ENCODE measurements at places on chromosomes 4 and X. TPM values are rescaled to one million over a fixed set of nuclear protein-coding genes. Genes with fewer than 3 reads are reported as not detected.
A peak's percentile ranks its signal among the peaks of the same experiment; 100 is the strongest.

DNA sequence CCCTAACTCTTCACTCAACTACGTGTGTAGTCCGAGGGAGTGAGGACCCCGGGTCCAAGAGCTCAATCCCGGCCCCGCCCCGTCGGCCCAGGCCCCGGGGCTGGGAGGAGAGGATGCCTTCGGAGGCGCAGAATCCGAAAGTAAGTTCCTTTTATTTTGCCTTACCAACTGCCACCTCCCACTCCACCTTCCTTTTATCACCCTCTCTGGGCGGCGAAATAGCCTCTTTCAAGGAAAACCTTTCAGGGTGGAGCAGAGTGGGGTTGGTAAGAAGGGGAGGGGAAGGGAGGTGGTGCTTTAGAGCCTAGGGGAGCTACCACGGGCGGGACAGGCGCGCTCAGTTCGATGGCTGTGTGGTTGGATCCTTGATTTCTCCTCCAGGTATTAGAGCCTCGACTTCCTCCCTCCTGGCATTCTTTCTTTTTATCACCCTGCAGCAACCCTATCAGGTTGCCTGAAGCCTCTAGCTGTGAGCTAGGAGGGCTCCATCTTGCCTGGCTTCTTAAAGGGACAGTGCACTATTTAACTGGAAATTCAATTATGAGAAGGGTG is 191.2 kb downstream of the RRAGB start:
- DNase-seq: peak; percentile 43

- no peak for DNase-seq
Measured at GRCh38 chrX:115399306-115399705, 109.8 kb downstream of the LUZP4 start.

DNA sequence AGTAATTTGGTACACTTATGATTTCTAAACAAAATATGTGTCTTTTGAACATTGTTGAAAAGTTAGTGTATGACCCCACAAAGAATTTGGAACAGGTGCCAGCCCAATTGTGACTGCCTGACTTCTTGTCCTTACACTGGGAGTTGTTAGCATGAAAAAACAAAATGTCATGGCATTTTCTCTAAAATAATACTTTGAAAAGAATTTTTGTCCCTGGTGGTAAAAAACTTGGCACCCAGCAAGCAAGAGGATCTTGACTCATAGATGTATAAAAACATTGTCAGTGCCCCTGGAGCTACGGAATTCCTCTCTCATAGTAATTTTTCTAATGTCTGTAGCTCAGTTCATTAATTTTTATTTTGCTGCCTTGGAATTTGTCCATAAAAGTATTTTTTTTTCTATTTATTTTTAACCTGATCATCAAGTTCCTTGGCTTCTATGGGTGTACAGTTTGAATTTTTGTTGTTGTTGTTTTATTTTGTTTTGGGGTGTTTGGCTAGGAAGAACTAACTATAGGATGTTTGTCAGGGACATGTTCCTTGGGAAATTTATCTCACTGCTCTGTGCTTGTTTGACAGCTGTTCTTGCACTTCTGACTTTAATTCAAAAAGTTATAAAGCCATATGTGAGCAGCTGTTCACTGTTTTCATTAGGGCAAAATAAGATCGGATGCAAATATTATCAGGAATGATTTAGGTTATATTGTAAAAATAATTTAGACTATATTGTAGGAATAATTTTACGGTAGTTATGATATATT is 95.4 kb upstream of the NUDT6 start:
- DNase-seq: no peak

DNA sequence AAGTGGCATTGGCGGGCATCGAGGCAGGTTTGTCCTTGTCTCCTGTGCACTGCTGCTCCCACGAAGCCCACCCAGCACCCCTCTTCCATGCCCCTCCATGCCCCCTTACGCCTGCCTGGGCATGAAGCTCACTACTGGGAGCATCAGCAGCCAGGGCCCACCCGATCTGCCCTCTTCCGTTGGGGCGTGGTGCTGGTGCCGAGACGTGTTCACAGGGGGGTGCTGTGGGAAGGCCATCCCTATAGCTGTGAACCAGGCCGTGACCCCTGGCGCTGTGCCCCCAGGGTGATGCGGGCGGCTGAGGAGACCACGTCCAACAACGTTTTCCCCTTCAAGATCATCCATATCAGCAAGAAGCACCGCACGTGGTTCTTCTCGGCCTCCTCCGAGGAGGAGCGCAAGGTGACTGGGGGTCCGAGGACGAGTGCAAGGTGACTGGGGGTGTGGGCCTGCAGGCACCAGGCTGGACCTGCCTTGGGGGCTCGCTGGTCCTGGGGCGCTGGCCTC is 19.3 kb upstream of the ADD1 start:
- DNase-seq: no peak

DNA sequence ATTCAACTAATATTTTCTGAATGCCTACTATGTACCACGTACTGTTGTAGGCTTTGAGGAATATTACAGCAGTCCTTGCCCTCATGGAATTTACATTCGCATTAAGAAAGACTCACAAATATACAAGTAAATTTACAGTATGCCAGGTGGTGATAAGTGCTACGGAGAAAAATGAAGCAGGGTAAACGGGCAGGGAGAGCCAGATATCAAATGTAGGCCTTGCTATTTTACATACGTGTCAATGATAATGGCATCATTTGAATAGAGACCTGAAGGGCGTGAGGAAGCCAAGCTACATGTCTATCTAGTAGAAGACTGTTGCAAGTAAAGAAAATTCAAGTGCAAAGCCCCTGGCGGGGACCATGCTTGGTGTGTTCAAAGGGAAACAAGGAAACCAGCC is 65.2 kb downstream of the AMMECR1 start:
- DNase-seq: no peak

- no peak for DNase-seq
Measured at GRCh38 chr4:57147335-57148060, 37.3 kb upstream of the IGFBP7 start.

DNA sequence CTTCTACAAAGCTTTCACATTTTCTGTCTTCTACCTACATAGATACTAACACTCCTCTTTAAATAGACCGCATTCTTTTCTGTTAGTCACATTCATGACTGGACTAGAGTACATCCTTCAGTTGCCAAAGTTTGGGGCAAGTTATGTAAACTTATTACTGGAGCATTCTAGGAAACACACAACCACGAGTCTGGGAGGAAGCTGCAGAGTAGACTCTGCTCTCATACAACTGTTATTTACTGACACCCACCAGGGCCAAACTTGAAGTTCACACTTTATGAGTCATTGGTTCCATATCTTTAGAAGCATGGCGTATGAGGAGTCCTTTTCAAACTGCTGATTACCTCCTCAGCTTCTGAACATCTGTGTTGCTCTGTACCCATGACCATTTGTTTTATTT is 87.0 kb downstream of the RNF150 start:
- DNase-seq: no peak

- no peak for DNase-seq
Measured at GRCh38 chrX:78331708-78332107, 4.3 kb upstream of the CYSLTR1 start.

- no peak for DNase-seq
Measured at GRCh38 chr4:112855058-112855457, 194.4 kb upstream of the ANK2 start.

GRCh38 chr4:3762753-3763549 is 3.2 kb upstream of the ADRA2C start:
- no peak for DNase-seq

- no peak for DNase-seq
Measured at GRCh38 chr4:16027626-16028025, 56.2 kb downstream of the PROM1 start.

DNA sequence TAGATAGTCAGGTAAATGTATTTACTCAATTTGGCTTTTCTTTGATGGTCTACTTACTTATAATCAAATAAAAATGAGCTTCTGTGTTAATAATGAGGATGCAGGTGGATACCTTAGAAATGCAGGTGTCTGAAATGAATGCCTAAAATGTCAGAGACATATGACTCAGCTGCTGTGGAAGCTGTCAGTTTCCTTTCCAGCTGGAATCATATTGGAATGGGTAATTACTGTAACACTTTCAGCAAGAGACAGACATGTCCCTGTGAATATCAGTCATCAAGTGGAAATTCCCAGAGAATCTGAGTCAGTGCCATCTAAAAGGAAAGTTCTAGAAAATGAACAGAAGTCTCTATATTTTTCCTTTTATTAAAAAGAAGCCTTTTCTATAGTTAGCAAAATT is 783.0 kb upstream of the AADAT start:
- no peak for DNase-seq

DNA sequence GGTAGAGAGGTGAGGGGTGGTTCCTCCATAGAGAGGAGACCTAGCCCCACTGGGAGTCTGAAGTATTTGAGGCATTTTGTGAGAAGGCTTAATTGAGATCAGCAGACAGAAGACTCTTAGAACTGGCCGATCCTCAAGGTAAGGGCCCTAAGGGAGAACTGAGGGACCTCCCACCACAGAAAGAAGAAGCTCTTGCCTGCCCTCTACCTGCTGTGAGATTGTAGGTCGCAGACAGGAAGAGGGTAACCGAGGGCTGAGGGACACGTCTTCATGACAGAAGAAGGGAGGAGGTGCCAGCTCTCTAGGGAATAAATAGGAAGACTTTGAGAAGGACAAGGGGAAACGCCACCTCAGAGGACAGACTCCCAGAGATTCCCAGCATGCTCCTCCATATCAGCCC is 24.1 kb upstream of the MAGEC1 start:
- DNase-seq: no peak

DNA sequence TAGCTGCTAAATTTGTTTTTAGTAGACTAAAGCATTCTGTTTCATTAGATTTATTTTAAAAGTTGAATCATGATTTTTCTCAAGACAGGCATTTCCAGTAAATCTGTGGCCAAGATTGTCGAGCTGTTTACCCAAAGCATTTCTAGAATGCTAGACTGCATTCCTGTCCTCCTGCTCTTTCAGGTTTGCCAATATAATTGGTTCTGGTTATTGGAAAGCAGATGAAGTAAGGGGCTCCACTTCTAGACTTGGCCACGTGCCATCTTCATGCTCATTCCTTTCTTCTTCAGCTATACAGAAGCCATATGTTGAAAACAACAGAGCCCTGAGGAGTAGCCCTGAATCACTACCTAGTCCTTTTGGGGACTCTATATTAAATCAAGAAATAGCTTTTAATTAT is 62.5 kb downstream of the PGRMC2 start:
- no peak for DNase-seq

DNA sequence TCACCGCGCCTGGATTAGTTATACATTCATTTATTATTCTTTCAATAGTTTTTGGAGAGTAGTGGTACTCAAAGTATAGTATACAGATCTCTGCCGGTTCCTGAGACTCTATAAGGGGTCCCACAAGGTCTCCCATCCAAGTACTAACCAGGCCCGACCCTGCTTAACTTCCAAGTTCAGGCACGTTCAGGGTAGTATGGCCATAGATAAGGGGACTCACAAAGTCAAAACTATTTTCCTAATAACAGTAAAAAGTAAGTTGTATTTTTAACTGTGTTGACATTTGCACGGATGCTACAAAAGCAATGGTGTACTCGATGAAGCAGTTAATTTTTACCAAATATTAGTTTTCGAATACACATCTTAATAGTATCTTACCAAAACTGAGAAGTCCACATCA is 84.4 kb upstream of the STK26 start:
- no peak for DNase-seq

DNA sequence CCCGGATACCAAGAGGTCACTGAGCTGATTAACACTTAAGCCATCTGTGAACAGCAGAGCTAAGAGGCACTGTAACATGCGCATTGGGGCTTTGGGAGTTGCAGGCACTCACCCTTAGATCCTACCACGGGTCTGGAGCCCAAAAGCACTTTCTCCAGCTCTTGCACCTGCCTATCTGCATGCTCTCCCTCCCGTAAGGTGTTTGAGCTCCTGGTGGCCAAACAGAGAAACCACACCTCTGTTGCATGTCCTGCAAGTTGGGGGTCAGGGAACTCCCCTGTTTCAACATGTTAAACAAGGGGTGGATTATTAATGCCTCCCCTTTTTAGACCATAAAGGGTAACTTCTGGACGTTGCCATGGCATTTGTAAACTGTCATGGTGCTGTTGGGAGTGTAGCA is 49.8 kb downstream of the GYPA start:
- no peak for DNase-seq

Gene PDE5A
- 0.06 TPM for total RNA-seq

Gene LAS1L
- total RNA-seq: 24.6 TPM

Gene SMC1A
- 5.7 TPM for total RNA-seq

Gene TRAM1L1
- 0.92 TPM for total RNA-seq

Gene SMIM10
- total RNA-seq: 0.43 TPM

Gene RPL34
- 1,206 TPM for total RNA-seq

Gene PNMA3
- not detected for total RNA-seq

Gene TMEM154
- not detected for total RNA-seq
